Small intestine (tissue), 16 donors: ENCODE measurements at places on chromosomes 12 and 14. TPM values are rescaled to one million over a fixed set of nuclear protein-coding genes. Genes with fewer than 3 reads are reported as not detected.

- no peak for DNase-seq
Observed at GRCh38 chr12:116537101-116537904, 21.9 kb upstream of the MAP1LC3B2 start.

Gene GLT1D1
- polyA plus RNA-seq: 0.67 TPM

DNA sequence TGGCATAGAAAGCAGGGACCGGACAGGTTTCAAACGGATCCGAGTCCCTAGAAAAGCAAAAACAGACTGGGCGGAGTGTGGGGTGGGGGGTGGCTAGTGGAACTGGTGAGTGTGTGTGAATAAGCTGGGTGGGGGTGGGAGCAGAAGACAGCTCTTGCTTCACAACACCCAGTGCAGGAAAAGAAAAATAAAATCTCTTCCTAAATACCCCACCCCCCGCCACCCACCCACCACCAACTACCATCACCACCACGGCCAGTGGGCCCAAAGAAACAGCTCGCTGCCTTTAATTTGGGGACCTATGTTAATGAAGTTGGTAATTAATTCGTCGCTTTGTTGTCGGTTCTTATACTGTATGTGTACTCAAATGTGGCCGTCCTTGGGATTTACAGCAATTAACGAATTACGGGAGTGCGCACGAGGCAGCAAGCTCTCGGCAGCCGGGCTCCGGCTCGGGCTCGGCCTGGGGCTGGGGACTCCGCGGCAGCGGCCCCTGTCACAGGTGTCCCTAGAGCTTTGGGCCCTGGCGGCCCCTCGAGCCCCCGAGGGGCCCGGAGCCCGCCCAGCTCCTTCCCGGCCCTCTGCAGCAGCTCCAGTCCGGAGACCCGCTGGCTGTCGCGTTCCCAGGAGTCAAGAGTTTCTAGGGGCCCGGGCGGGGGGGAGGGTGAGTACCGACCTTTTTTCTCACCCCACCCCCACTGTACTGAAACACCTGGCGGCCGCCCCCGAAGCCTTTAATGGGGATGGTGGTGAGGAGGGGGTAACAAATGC is 1.5 kb upstream of the OTX2 start:
- no peak for DNase-seq

DNA sequence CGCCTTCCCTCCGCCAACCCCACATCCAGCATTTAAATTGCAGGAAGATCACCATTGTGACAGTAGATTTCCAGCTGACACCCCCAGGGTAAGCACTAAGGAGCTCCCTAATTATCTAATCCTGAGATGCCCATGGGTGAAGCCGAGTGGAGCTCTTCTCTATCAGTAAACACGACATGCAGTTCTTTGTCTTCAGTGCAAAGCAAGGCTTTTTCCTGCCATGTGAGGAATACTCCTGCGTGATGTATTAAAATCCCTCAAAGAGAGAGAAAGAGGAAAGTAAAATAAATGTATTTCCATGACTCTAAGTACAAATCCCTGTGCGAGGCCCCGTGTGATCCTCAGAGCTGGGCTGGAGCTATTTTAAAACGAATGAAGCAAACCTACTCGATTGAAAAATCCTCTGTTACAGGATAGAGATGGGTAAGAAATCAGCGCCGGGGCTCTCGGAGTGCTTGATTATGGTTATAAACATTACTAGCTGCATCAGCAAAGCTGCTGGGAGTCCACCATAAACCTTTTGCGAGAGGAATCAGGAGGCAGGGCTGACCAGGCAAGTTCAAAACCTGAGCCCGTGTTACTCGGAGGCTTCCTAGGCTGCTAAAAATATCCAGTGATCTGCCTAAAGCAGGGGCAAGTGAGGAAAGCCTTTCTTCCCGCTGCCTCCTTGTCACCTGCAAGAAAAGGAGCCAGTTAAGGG is 61.5 kb downstream of the MAP1LC3B2 start:
- no peak for DNase-seq

Gene IL23A
- not detected for polyA plus RNA-seq

- no peak for DNase-seq
Observed at GRCh38 chr12:59396519-59396918, 199.3 kb upstream of the SLC16A7 start.

GRCh38 chr14:96215452-96216244 is 11.0 kb downstream of the BDKRB2 start:
- no peak for DNase-seq

- no peak for DNase-seq
Observed at GRCh38 chr14:71591929-71592328, 340.3 kb upstream of the RGS6 start.

- DNase-seq: no peak
Observed at GRCh38 chr14:101965770-101966722, 1.7 kb downstream of the DYNC1H1 start.

Gene RPS6KL1
- polyA plus RNA-seq: 1.8 TPM

GRCh38 chr12:99029511-99030271 is 384.6 kb downstream of the APAF1 start:
- DNase-seq: no peak

DNA sequence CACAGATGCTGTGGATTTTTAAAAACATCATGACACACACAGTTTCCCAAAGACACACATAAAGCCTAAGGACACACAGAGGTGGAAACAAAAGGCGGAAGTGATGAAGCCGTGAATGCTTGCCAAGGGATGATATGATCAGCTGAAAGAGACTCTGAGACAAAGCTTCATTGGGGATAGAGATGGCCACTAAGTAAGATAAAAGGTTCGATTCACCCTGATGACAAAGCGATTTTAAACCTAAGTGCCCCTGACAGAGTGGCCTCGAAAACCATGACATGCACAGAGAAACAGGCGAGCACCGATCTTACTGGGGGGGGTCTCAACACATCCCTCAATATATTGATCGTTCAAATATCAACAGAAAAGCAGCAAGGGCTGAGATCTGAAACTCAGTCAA is 20.3 kb upstream of the EIF5 start:
- no peak for DNase-seq

GRCh38 chr14:70827347-70827746 is 18.0 kb upstream of the MAP3K9 start:
- DNase-seq: no peak

Gene PZP
- polyA plus RNA-seq: 0.16 TPM

DNA sequence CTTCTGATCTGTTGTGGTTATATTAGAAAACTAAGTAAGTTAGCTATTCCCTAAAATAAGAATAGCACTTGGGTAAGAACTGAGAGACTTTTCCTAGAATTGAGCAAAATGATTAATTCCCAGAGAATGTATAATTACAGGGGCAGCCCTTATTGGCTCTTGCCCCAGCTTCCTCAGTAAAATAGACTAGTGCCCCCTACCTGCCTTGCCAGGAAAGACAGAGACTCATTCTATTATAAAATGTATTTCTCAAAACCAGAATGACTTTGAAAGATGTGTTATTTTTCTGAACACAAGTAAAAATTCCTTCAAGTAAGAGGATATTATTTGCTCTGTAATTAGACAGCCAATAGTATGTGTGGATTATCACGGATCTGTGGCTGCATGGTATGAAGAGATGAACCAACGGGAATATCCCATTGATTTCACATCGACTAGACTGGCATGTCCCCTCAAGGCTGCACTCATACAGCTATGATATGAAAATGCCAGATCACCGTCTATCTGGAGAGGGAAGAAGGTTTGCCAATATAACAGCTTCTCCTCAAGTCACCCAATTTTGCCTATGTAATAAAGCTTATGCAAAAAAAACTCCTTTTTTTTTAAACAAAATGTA is 7.4 kb upstream of the GLRX5 start:
- peak; percentile 48 for DNase-seq

Gene CEP170B
- 29.5 TPM for polyA plus RNA-seq
